Ascending aorta (tissue), 2 donors: ENCODE measurements at places on chromosomes 1 and 21. TPM values are rescaled to one million over a fixed set of nuclear protein-coding genes. Genes with fewer than 3 reads are reported as not detected.

DNA sequence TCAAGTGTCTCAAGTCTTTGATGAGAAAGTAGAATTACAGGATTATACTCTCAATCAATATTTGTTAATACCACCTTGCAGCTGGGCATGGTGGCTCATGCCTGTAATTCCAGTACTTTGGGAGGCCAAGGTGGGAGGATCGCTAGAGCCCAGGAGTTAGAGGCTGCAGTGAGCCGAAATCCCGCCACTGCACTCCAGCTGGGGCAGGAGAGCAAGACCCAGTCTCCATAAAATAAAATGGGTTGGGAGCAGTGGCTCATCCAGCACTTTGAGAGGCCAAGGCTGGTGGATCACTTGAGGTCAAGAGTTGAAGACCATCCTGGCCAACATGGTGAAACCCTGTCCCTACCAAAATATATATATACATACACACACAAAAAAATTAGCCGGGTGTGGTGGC, 1.2 kb upstream of the NCMAP start:
- no peak for DNase-seq

GRCh38 chr1:176102768-176103350, 104.2 kb downstream of the COP1 start:
- no peak for DNase-seq

DNA sequence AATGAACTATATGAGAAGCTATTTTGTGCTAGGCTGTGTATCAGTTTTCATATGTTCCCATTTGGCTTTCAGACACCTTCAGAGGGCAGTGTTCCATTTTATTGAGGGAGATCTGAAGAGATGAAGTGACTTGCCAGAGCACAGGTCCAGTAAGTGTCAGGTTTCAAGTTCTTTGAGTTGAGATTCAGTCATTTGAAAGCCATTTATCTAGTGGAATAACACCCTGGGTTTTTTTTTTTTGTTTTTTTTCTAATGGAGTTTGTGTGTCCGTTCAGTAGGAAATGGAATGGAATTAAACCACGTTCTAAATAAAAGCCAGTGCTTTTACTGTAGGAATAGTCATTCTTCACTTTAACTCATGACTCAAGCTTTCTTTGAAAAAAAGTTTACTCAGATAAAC, 652.9 kb upstream of the USP24 start:
- no peak for DNase-seq

DNA sequence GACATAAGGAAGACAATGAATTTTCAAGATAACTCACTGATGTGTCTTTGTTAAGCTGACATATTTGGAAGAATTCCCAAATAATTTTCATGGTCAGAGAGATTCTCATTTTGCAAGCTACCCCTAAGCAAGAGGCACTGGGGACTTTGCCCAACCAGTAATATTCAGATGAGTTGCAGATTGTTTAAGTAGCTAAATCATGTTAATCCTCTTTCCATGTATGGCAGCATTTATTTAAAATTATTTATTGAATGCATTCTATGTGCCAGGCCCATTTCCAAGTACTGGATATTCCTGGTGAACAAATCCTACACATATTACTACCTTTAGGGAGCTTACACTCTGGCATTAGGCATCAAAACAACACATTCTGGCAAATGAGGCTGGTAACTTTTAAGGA, 56.5 kb upstream of the BACH1 start:
- DNase-seq = no peak

GRCh38 chr1:247358920-247359319, 27.3 kb upstream of the ZNF496 start:
- DNase-seq = peak; percentile 12

DNA sequence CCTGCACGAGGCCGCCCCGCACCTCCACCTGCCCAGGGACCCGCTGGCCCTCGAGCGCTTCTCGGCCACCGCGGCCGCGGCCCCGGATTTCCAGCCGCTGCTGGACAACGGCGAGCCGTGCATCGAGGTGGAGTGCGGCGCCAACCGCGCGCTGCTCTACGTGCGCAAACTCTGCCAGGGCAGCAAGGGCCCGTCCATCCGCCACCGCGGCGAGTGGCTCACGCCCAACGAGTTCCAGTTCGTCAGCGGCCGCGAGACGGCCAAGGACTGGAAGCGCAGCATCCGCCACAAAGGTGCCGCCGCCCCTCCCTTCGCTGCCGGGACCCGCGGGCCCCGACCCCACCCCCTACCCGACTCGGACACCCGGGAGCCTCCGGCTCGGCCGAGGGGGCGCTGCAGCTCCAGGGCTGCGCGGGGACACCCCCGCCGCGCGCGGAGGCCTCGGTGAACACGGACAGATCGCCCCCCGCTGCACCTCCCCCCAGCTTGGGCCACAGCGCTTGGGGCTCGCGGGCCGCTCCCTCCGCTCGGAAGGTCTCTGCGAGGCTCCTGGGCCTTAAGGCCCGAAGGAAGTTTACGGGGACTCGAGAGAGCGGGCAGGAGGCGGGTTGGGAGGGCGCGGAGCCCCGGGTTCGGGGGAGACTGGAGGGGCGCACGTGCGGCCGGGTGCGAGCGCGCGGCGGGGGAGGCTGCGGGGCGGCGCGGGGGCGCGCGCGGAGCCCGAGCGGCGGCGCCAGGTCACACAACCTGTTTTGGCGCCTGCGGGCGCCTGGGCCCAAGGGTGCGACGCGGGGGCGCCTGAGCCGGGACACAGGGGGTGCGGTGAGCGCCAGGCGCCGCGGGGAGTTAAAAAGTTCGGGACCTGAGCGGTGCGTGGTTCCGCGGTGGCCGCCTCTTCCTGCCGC, 1.2 kb downstream of the SAMD11 start:
- no peak for DNase-seq

GRCh38 chr1:47338249-47339077, 4.9 kb downstream of the CMPK1 start:
- no peak for DNase-seq

- no peak for DNase-seq
Measured at GRCh38 chr1:39842836-39843235, 40.5 kb downstream of the TRIT1 start.

GRCh38 chr1:80445033-80445432, 1355.7 kb upstream of the ADGRL2 start:
- DNase-seq = no peak

- DNase-seq = no peak
Measured at GRCh38 chr1:116252785-116253184, 120.3 kb upstream of the ATP1A1 start.

DNA sequence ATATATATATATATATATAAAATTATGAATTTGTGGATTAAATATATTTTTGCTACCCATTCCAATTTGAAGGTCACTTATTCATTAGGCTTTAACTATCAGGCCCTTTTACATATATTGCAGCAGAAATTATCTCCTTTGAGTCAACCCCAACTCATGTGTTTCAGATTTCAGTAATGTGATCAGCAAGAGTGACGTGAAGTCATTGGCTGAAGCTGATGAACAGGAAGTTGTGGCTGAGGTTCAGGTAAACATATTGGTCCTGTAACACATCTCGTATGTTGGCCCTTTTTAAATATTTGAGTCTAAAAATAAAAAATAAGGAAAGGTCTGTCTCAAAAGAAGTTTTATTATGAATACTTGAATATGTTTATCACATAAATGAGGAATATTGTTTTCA, 8.5 kb downstream of the VPS45 start:
- DNase-seq = no peak

GRCh38 chr1:70979313-70979712, 68.3 kb downstream of the PTGER3 start:
- no peak for DNase-seq

DNA sequence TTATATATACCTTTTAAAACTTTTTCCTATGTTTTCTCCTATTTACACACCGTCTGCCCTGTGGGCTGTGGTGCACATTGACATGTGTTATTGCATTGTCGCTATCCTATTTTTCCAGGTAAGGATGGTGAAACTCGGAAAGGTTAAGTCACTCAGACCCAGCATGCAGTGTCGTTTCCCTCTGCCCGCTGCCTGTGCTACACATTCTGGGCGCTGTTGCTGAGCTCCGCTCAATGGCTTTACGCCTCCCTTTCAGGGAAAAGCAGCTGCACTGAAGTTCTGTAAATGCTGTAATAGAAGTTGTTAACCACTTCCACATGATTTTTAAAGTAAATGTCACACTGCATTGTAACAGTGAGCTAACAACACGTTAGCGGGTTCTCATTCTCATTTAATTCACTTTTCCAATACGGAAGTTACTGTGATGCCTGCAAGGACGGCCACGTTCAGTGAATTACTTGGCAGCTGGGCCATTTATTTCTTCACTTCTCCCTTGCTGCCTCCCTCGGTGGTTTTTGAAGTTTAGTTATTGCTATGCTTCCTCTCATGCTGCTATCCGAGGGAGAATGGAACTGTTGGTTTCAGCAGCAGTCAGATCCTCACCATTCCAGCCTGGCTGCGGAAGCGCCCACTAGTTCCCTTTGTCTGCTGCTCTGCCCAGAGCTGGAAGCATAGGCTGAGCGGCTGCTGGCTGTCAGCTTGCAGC, 288.7 kb downstream of the SPATA17 start:
- no peak for DNase-seq

DNA sequence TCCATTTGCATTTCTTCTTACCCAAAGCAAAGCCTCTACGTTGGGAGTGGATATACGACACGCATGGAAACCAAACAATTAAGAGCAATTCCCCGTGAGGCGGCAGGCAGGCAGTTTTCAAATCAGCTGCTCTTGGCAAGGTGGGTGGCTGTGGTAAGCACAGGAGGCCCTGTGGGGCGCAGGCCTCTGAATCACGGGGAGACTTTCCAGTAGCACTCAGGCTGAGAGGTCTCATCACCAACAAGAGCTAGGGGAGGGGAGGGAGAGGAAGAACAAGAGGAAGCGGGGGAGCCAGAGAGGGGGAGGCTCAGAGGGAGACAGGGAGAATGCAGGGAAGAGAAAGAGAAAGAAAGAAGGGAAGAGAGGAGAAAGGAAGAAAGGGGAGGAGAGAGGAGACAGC, 56.4 kb downstream of the MT1HL1 start:
- no peak for DNase-seq

GRCh38 chr1:207719234-207719633, 32.6 kb upstream of the CD46 start:
- no peak for DNase-seq

DNA sequence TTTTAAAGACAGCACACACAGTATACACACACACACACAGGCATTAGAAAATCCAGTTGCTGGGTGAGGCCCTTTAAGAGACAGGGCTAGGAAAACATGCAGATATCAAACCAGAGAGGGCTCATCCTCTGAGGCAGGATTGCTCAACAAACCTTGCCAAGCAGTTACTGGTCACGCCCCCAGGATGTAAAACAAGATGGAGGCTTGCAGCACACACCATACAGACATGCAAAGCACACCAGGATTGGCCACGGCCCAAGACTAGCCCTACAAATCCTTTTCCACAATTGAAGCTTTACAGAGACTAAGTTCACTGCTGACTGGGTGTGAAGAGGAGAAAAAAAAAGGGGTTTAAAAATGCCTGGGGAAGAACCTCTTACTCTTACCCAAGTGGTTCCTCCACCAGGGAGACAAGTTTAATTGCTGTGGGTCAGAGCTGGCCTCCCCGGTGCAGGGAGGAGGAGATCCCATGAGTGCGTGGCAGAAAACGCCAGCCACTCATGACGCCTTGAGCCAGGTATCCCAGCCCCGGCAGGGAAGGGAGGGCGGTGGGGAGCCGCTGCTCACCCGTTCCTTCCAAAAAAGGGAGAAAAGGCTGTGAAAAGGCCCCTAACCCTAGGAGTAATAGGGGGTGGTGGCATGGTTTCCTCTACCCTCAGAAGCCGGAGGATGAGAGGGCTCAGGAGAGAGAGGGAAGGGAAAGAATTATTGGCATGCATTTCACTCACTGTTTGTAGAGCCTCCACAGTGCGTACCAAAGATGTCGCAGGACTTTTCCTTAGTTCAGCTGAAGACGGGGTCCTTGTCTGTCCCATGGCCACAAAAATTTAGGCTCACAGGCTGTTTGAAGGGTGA, 594.6 kb upstream of the ZP4 start:
- no peak for DNase-seq

DNA sequence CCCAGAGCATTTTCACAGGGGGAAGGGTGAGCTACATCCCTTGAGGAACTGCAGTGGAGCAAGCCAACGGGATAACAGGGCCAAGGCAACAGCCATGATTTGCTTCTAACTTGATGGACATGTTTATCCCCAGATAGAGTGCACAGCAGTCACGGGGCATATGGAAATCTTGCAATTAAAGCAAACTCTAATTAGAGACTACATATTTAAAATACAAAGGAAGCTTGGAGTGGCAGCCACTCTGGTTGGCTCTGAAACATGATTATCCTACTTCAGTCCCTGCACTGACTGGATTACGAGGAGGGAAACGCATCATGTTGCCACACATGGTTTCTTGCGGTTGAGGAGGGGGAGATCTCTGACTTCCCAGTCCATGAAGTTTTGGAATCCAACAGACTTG, 60.8 kb downstream of the BEND5 start:
- DNase-seq = no peak

- no peak for DNase-seq
Measured at GRCh38 chr21:27206368-27206982, 239.6 kb upstream of the ADAMTS5 start.

GRCh38 chr21:23398726-23399125, 2208.6 kb downstream of the MRPL39 start:
- no peak for DNase-seq

DNA sequence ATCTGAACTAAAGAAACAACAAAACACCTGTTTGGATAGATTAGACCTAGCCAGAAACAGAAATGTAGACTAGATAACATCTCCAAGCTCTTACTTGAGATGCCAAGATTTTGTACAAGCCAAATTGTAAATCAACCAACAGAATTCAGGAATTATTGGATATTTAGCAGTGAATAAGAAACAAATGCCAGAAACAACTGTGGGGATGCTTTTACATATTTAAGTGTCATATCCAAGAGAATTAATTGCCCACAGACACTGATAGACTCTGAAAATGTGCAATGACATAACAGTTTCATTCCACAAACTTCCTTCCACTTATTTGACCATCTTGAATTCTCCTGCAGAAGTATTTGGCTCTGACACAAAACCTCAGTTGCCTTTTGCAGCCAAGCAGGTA, 92.3 kb downstream of the SGIP1 start:
- no peak for DNase-seq

GRCh38 chr1:180939073-180939710, 26.5 kb downstream of the KIAA1614 start:
- no peak for DNase-seq

- DNase-seq = no peak
Measured at GRCh38 chr21:41511858-41512257, 3.9 kb upstream of the TMPRSS2 start.

OR10Z1 gene
- not detected for total RNA-seq

AIRE gene
- total RNA-seq = 0.75 TPM

TGFB2 gene
- 9.9 TPM for total RNA-seq

JUN gene
- total RNA-seq = 1,004 TPM

FCAMR gene
- total RNA-seq = not detected

NLRP3 gene
- 0.11 TPM for total RNA-seq

EPHB2 gene
- total RNA-seq = 3.2 TPM

INAVA gene
- total RNA-seq = not detected
